ENCODE measurements at places on chromosomes 13 and 19.

DNA sequence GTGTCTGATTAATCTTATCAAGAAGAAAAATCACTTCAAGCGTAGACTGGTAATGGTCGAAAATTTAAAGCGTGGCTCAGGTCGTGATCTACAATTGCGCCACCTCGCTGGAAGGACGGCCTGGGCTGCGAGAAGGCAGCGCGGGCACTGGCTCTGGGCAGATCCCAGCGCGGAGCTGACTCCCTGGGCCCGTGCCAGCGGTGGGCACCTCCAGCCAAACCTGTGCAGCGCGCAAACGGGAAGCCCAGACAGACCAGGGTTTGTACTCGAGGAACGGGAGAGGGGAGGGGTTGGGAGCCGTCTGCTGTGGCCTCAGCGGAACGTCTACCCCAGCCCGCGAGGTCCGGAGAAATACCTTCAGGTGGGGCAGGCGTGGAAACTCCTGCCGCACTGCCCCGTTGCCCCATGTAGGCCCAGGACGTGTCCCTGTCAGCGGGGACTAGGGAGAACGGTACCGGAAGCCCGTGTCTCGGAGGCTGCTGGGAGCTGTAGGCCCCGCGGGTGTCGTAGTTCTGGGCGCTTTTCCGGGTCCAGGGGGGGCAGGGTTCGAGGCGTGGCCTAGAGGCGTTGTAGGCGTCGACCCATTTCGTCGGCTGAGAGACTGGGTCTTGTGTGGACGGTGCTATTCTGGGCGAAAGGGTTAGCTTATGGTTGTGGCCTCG, 21.1 kb downstream of the ZNF274 start:
- no peak for DNase-seq

- no peak for DNase-seq
These were observed 375.3 kb downstream of the GPC5 start for GRCh38 chr13:91773591-91774227.

GRCh38 chr19:2636897-2637683, 65.4 kb downstream of the GNG7 start:
- DNase-seq: peak; percentile 63

DNA sequence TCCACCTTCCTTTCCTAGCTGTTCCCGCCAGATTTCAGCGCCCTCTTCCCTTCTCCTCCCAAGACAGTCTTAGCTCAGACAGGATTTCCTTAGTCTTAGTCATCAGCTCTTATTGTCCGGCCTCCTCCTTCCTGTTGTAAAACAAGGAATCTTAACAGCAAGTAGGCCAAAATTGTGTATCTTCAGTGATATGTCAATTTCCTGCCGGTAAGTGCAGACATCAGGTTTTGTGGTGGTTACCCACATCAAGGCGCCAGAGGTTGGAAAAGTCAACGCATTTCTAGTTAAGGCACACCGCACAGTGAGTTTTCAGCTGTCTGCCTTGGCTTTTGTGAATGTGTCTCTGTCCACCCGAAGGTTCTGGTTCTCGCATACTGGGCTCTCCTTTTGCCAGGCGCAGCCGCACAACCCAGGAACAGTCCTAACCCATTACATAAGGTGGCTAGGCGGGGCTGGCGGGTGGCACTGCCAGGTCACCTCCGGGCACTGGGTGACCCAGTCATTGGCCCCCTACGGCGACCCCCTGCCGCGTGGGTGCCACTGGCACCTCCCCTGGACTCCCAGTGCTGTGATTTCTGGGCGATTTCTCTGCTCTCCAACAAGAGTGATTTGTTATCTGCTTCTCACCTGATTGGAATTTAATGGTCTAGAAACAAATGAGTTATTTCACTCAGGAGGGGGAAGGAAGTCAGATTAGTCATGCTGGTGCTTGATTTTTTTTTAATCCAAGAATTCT, 12.9 kb downstream of the COL4A2 start:
- DNase-seq: no peak

- DNase-seq: no peak
These were observed 3.9 kb upstream of the IL12RB1 start for GRCh38 chr19:18090545-18091216.

DNA sequence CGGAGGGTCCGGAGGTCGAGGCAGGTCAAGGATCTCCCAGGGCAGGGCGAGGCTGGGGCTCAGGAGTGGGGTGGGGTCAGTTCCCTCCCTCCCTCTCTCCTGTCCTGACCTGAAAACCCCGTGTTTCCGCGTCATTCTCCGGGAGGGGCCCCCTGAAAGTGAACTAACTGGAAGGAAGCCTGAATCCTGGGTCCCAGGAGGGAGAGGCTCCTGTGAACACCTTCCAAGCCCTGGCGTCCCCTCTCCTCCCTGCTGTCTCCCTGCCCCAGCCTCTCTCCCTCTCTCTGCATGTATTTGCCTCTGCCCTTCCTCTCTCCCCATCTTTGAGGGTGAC, 741 bp upstream of the CADM4 start:
- no peak for DNase-seq

DNA sequence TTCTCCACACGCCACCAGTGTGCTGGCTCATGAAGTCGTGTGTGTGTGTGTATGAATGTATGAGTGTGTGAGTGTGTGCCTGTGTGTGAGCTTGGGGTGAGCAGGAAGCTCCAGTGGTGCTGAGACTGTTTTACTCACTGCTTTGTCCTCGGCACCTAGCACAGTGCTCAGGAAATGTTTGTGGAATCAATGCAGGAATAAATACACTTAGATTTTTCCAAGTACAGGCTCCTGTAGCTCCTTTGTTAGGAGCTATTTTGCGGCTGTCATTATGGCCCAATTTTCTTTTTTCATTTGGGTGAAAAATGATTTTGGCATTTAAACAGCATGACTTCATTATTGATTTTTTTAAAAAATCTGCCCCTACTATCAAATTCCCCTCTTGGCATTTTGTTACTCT, 193.5 kb upstream of the KL start:
- DNase-seq: no peak

- DNase-seq: no peak
These were observed 174.7 kb downstream of the GPC5 start for GRCh38 chr13:91572944-91573598.

DNA sequence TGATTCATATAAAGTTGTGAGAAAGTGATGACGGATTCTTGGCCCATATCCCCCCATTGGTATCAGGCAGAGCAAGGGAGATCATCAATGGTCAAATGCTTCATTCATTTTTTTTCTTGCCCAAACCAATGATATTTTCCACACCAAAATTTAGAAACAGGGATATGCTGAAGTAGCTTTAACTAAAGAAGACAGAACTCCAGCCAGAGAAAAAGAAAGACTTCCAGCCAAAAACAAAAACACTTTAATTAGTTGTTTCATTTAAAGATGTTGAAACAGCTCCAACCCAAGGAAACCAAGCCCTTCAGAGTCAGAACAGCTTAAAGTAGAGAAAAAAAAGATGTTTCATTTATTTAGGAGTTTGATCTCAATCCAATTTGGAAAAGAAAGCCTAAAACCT, 358.9 kb upstream of the NBEA start:
- no peak for DNase-seq

DNA sequence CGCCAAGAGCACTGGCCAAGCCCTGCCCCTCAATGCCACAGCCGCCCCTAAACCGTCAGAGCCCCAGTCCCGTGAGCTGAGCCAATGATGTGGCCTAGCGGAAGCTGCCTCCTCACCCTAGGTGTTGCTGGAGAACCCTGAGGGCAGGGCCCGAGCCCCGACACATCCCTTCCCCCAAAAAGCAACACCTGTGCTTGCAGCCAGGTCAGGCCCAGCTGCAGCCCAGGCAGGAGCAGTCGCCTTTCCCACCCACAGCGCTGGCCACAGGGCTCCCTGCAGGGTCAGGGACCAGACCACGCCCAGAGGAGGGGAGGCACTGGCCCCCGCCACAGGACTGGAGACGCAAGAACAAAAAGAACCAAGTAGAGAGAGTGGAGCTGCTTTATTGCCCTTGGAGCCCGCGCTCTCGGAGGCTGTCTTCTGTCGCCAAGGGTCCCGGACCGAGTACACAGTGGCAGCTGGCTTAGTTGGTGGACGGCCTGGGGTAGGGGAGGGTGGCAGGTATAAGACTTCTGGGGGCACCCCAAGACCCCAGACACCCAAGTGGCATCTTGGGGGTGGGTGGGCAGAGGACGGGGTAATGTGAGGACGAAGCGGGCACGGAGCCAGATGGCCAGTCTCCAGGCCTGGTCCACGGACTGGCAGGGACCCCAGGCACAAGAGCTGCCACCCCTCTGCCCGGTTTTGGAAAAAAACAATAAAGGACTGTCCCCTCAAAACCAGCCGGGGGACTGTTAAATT, 3.3 kb downstream of the P2RY11 start:
- no peak for DNase-seq

GRCh38 chr13:74450964-74451363, 316.8 kb upstream of the KLF12 start:
- DNase-seq: no peak

DNA sequence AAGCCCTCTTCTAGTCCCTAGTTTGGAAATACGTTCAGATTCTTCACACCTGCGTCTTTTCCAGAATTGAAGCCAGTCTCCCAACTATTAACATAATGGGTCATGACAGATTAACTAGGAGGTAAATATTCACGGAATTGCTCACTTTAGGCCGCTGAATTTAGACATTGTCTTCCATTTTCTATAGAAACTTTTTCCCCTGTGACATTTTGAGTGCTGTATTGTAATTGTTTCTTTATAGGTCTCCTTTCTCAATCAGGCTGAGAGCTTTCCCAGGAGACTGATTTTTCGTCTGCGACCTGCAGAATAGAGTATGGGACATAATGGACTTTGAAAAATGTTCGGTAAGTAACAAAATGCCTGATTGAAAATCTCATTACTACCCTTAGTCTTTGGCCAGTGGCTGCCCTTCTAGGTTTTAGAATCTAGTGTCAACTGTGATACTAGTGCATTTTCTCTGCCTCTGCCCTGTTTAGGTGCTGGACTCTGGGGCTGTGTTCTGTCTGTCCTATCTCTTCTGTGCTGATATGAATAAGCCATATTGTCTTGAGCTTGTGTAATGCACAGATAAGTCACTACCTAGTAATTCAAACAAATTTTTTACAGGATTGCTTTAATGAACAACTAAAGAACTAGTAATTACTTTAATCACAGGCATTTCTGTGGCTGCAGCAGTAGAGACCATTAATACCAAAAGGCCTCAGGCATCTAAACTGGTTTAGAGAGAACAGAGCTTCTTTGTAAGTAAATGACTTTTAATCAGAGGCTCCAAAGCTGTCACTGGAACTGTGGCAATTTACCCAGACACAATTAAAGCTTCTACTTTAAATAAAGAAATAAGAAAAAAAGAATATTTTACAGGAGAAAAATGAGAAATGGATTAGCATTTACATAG, 122.4 kb upstream of the FREM2 start:
- DNase-seq: no peak

Measured in stimulated activated naive CD4-positive, alpha-beta T cell treated with Interleukin-2 at 50 U/mL for 16 hours (primary cell).